ENCODE measurements at places on chromosomes 2 and 18. TPM values are rescaled to one million over a fixed set of nuclear protein-coding genes. Genes with fewer than 3 reads are reported as not detected.

Gene NOSTRIN
- not detected for total RNA-seq

DNA sequence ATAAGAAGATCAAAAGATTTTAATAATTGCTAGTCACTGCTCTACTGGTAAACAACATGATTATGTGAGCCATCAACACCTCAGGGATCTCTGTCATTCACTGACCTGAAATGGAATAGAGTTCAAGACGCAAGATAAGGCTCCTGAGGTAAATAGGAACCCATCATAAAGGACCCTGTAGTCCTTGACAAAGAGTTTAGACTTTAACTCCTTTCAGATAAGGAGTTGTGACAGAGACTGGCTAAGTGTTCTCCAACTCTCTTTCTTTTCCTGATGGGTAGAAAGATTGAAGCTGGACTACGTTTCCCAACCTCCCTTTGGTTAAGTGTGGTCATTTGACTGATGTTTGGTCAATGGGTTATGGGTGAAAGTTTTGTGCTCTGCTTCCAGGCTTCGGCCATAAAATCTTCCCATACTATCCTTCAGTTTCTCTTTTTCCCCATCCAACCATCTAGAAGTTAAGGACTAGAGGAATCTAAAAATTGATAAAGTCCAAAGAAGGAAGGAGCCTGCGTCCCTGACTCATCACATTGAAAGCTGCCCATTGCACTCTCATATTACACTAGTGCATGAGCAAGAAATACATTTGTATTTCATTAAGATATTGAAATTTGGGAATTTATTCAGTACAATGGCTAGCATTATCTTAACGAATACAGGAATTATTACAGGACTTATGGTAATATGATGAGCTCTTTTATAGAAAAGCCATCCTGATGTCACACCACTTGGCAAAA, 293.7 kb upstream of the ACVR2A start:
- H3K4me1 ChIP-seq, result peaks cover 3% of the 10 kb centered on the region
- H3K36me3 ChIP-seq, result no peaks in the 10 kb centered on the region
- no peak overlapping the region for H3K4me3 ChIP-seq
- H3K27ac ChIP-seq, result no peak overlapping the region
- DNase-seq, result no peak

Gene STPG4
- total RNA-seq, result not detected

DNA sequence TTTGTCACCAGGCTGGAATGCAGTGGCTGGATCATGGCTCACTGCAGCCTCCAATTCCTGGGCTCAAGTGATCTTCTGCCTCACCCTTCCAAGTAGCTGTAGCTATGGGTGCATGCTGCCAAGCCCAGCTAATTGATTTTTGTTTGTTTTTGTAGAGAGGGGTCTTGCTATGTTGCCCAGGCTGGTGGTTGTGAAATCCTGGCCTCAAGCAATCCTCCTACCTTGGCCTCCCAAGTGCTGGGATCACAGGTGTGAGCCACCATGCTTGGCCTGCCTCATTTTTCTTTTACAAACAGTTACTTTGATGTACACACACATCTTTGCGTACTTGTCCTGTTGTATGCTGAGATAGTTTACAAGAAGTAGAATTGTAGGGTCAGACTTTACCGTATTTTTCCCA, 13.1 kb upstream of the ANKRD12 start:
- H3K4me3 ChIP-seq, result no peak overlapping the region
- H3K36me3 ChIP-seq, result peaks cover 50% of the 10 kb centered on the region
- DNase-seq, result no peak
- no peak overlapping the region for H3K27ac ChIP-seq

Gene FKBP7
- 4.7 TPM for total RNA-seq

Gene FAM110C
- total RNA-seq, result 0.16 TPM

Gene RNF103
- total RNA-seq, result 11.8 TPM

- no peak for DNase-seq
- no peak overlapping the region for H3K4me3 ChIP-seq
- no peaks in the 10 kb centered on the region for H3K36me3 ChIP-seq
- H3K4me1 ChIP-seq, result no peaks in the 10 kb centered on the region
- H3K27me3 ChIP-seq, result no peaks in the 10 kb centered on the region
Observed at GRCh38 chr18:46531482-46531881, 125.5 kb downstream of the LOXHD1 start.

Gene NEU4
- 0.08 TPM for total RNA-seq

- H3K4me1 ChIP-seq, result peaks cover 6% of the 10 kb centered on the region
- H3K27me3 ChIP-seq, result no peaks in the 10 kb centered on the region
- no peaks in the 10 kb centered on the region for H3K36me3 ChIP-seq
- no peak for DNase-seq
Observed at GRCh38 chr2:215826838-215827441, 186.4 kb downstream of the MREG start.

GRCh38 chr2:97693476-97693875, 19.9 kb upstream of the ZAP70 start:
- DNase-seq, result no peak
- no peaks in the 10 kb centered on the region for H3K27me3 ChIP-seq
- no peaks in the 10 kb centered on the region for H3K36me3 ChIP-seq
- H3K27ac ChIP-seq, result no peak overlapping the region
